Upper lobe of left lung (tissue), 6 donors: ENCODE measurements at places on chromosomes 1 and 21. TPM values are rescaled to one million over a fixed set of nuclear protein-coding genes. Genes with fewer than 3 reads are reported as not detected.

- no peak overlapping the region for H3K27ac ChIP-seq
- H3K36me3 ChIP-seq: no peaks in the 10 kb centered on the region
- no peaks in the 10 kb centered on the region for H3K27me3 ChIP-seq
These were observed 365.8 kb downstream of the VAV3 start for GRCh38 chr1:107599220-107599619.

DNA sequence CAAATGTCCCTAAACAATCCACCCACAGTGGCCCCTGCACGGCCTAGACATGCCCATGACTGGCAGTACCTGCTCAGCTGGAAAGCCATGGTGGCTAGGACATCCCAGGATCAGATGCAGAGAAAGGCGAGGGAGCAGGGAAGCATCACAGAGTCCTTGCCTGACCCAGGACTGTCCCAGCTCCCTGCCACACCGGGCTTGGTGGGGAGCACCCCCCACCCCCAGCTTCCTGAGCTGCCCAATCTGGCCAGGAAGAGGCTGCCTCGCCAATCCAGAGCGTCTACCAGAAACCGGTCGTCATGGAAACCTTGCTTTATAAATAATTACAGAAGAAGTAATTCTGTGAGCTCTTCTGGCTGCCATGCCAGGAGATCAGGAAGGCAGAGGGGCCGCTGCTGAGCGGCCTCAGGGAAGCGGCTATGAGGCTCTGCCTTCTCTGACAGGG is 34.8 kb downstream of the ACOT7 start:
- H3K27ac ChIP-seq: peak overlapping the region; percentile 86
- no peaks in the 10 kb centered on the region for H3K27me3 ChIP-seq
- H3K36me3 ChIP-seq: no peaks in the 10 kb centered on the region
- peaks cover 35% of the 10 kb centered on the region for H3K4me1 ChIP-seq
- H3K4me3 ChIP-seq: no peak overlapping the region

- peaks cover 21% of the 10 kb centered on the region for H3K4me1 ChIP-seq
- no peak for DNase-seq
- peak overlapping the region; percentile 74 for H3K27ac ChIP-seq
- peaks cover 100% of the 10 kb centered on the region for H3K36me3 ChIP-seq
- no peak overlapping the region for H3K4me3 ChIP-seq
- H3K27me3 ChIP-seq: no peaks in the 10 kb centered on the region
These were observed 23.9 kb downstream of the MEF2D start for GRCh38 chr1:156476501-156477298.

- H3K4me1 ChIP-seq: peaks cover 27% of the 10 kb centered on the region
- peaks cover 18% of the 10 kb centered on the region for H3K36me3 ChIP-seq
- no peaks in the 10 kb centered on the region for H3K27me3 ChIP-seq
- DNase-seq: no peak
- peak overlapping the region; percentile 66 for H3K4me3 ChIP-seq
- H3K27ac ChIP-seq: peak overlapping the region; percentile 89
These were observed 360 bp upstream of the GBP3 start for GRCh38 chr1:89023026-89023425.

DNA sequence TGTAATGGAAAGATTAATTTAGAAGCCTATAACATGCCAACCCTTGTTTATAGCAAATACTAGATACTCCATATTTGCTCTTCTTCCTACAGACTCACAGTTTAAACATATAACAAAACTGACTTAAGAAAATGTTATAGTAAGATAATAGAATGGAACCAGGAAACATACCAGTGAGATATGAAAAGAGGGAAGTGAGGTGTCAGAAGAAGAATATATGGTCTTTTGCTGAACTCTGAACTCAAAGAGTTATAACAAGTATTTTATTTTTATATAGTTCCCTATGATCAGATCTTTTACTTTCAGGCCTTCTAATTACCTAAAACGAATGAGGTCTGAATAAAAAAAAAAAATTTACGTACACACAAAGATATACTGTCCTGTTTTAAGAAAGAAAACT is 20.9 kb downstream of the TMED5 start:
- peaks cover 24% of the 10 kb centered on the region for H3K36me3 ChIP-seq
- no peak overlapping the region for H3K4me3 ChIP-seq
- no peak overlapping the region for H3K27ac ChIP-seq
- no peaks in the 10 kb centered on the region for H3K27me3 ChIP-seq
- no peaks in the 10 kb centered on the region for H3K4me1 ChIP-seq
- no peak for DNase-seq

The KPRP gene
- total RNA-seq: not detected

DNA sequence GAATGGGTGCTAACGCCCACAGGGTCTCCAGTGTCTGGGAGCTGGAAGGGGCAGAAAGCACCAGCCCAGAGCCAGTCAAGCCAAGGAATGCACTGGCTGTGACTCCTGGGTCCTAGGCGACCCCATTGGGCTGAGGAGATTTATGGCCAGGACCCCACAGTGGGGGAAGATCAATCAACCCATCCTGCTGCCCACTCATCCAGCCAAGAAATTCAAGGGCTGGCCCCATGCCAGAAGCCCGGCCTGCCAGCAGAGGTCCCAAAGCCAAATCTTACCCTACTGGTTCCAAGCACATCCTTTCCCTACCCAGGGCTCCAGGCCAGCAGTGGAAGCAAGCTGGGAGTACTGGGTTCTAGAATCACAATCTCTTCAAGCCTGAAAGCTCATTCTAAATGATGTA is 6.8 kb upstream of the PDZK1IP1 start:
- no peak overlapping the region for H3K27ac ChIP-seq
- no peaks in the 10 kb centered on the region for H3K36me3 ChIP-seq
- no peak overlapping the region for H3K4me3 ChIP-seq
- H3K4me1 ChIP-seq: peaks cover 17% of the 10 kb centered on the region

GRCh38 chr1:8660411-8660828 is 157.0 kb downstream of the RERE start:
- H3K36me3 ChIP-seq: no peaks in the 10 kb centered on the region
- peaks cover 48% of the 10 kb centered on the region for H3K4me1 ChIP-seq

The MPZL1 gene
- 32.0 TPM for total RNA-seq
